Stimulated activated CD4-positive, alpha-beta T cell treated with anti-CD3 and anti-CD28 coated beads, Interleukin-15, amount 100 ng/mL, for 24 hours (primary cell): ENCODE measurements at places on chromosomes 12 and 14.

DNA sequence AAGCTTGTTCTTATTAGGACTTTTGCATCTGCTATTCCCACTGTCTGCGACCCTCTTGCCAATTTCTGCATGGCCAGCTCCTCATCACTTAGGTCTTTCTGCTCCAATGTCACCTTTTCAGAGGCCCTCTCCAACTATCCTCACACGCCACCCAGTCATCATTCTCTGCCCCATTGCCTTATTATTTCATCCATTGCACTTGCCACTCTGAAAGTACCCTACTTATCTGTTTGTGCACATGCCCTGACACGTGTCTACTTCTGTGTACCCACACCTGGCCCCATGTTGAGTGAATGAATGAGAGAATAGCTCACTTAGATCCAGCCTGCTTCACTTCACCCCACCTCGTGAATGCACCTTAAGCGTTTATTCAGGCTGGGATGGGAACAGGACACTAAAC, 218.7 kb upstream of the TBX3 start:
- no peak for DNase-seq

- no peak for DNase-seq
These were observed 12.0 kb downstream of the C12orf75 start for GRCh38 chr12:105342464-105342863.

DNA sequence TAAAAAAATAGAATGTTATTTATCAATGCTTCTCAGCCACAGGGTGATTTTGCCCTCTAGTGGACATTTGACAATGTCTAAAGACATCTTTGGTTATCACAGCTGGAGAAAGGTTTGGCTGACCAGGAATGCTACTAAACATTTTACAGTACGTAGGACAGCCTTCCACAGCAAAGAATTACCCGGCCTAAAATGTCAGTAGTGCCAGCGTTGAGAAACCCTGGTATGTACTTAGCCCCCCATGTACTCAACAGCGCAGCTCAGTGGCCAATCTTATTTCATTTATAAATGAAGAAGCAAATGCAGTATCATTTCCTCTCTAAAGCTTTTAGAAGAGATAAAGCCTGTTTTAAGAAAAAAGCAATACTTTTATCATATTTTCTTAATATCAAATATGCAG, 5.8 kb downstream of the MARK3 start:
- peak; percentile 41 for DNase-seq

DNA sequence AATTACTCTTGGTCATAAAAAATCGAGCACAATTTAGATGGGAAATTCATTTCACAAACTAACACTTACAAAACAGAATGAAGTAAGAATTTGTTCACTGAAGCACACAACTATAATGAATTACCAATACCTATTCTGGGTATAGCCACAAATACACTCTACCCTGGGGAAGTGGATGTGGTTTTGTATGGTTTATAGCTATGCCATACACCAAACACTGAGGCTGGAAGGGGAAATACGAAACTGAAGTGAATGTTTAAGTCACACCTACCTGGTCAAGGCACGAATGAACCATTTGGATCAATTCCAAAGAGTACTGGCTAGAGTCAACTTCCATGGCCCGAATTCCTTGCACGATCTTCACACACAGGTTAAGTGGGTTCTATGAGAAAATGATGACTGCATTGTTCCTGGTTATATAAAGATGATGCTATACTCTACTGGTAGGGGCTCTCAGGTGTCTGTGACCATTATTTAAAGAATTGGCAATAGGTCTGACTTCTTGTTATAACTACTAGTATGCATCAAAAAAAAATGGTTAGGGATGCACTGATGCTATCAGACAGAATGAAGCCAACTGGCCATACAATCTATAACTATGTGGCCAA, 12.8 kb downstream of the NEK9 start:
- DNase-seq, result no peak

GRCh38 chr12:104163631-104164030, 25.6 kb upstream of the NFYB start:
- DNase-seq, result no peak

DNA sequence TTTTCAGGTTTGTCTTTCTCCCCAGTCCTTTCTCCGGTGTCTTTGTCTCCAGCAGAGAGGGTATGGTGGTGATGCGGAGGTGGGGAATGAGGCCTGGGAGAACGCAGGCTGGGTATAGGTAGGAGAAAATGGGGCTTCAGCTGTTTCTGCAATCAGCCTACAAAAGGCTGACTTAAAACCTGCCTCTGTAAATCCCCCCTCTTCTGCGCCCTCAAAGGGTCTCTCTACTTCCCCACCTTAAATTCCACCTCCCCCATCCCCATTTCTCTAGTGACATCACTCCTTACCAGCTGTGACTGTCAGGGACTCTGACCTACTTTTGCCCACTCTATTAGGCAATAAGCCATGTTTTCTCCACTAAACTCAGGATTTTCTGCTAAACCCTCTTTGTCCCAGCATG, 8.1 kb upstream of the RIMKLB start:
- DNase-seq, result no peak

- peak; percentile 61 for DNase-seq
These were observed 232.1 kb downstream of the CACNA1C start for GRCh38 chr12:2284857-2285256.

GRCh38 chr14:55532645-55533344, 47.2 kb upstream of the KTN1 start:
- DNase-seq, result no peak

GRCh38 chr14:104520620-104521410, 58.7 kb upstream of the C14orf180 start:
- no peak for DNase-seq

DNA sequence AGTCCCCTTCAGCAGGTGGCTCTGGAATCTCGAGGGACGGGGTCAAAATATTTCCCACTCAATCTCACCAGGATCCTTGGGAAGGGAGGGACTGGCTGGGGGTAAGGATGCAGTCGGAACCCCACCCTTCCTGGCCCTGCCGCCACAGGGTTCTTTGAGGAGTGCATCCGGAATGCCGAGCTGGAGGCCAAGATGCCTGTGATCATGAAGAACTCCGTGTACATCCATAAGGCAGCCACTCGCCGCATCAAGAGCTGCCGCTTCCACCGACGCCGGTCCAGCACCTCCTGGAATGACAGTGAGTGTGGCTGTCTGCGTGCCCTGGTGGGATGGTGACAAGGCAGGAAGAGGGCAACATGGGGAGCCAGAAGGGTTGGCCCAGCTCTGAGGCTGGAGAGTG, 43.1 kb downstream of the PLEKHD1 start:
- no peak for DNase-seq

DNA sequence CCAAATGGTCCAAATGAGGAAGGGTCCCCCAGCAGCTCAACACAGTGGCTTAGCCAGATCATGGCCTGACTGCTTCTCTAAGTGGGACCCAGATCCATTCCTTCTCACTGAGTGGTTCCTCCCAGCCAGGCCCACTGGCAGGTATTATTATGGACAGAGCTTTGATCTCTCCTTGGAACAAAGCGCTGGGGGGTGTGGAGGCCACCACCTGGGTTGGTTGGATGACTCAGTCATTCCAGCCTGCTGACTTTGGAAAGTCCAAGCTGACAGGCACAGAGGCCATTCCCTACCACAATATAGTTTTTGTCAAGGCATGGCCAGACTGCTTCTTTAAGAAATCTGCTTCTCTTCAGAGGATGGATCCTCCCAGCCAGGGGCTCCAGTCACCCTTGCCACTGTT, 341.1 kb downstream of the BTG1 start:
- no peak for DNase-seq

DNA sequence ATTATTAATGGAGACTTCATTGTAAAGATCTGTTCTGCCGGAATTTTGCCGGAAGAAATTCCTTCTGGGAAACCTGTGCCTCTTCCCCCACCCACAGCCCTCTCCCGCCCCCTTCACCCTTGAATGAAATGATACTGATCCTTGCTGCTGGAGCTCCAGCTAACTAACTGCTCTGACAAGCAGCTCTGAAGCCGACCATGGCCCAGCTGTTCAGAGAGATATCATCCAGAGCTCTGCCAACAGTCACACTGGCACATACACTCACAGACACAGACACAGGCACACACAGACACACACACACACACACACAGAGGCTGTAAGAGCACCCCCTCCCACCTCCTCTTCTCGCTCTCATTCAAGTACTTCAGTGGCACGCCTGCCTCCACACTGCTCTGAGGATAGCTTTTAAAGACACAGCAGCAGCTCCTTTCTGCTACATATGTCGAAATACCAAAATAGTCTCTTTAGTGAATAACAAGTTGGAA, 88.6 kb downstream of the R3HDM2 start:
- DNase-seq, result no peak

DNA sequence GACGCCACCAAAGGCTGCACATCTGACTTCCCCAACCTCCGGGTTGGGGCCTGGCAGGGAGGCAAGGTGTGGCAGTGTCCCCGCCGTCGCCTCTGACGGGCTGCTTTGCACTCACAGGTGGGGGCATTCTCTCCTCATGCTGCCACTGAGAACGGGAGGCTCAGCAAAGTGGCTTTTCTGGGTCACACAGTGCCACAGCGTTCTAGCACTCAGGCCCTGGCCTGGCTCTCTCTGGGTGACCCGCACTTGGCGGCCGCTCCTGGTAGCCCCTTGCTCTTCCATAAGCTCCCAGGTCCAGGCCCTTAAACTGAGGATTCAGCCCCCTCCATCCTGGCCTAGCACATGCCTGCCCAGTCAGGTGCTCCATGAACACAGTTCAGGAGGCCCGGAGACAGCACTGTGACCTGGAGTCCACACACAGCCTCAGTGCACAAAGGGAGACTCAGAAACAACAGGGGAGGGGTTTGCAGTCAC, 25.2 kb downstream of the SERPINA1 start:
- no peak for DNase-seq

- no peak for DNase-seq
These were observed 56.7 kb downstream of the C14orf132 start for GRCh38 chr14:96095581-96096476.

GRCh38 chr14:24403294-24403998, 4.6 kb downstream of the NYNRIN start:
- no peak for DNase-seq

DNA sequence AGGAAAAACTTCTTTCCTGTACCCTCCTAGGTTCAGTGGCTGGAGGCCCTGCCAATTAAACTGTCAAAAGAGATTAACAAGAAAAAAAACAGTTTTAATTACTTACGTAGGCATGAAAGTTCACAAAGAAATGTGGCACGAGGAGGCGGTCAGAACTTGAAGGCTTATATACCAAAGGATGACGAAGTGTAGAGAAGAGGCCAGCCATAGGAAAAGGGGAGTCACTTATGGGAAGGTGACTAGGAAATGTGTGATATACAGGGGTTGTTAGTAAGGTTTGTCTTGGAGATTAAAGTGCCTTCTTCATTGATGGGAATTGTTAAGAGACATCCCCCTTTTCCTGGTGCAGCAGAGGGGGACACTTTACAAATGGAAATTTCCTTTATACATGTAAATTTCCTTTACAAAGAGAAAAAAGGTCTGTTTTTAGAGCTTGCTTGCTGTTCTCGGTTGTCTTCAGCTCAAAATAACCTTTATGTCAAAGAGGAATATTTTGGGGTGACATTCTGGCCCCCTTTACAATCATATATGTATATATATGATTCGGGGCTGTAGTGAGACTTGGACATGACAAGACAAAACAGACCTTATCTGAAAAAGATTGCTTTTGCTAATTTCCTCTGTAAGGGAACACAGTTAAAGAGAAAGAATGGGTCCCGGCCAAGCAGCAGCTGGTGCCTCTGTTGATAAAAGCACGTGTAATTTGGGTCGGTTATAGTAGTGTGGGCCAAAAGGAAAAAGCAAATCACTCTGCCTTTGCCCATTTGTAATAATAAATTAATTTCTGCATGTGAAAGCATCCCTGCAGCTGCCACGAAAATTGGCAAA, 38.6 kb downstream of the SYNE2 start:
- no peak for DNase-seq

DNA sequence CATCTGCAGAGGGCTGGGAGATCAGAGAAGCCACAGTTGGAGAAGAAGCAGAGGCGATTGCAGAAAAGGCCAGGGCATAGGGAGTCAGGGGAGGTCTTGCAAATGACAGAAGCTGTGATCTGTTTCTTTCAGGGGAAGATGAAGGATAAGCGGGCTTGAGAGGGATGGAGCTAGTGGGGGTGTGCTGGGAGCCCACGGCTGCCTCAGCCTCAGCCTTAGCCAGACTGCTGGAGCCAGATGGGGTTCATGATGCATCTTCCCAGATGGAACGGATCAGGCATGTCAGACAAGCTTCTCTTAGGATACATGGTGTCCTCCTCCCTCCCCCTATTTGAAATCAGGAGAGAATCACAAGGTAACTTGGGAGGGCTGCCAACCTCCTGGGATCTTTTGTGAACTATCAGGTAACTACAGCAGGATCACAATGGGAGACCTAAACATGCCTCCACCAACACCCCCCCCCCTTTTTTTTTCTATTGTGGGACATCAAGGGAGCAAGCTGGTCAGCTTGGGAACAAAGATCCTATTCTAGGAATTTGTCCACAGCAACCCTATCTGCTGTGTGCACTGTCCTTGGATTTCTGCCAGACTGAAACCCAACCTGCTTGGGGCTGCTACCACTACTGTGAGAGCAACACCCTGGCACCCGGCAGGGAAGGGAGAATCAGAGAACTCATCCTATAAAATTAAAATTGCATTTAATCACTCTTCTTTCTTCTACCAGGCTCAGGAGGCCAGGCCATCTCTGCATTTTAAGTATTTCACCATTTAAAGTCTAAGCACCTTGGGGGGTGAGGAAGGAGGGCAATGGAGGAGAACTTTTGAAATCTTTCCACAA, 10.7 kb upstream of the ATP2A2 start:
- DNase-seq, result no peak

GRCh38 chr14:65496178-65496993, 83.9 kb downstream of the FUT8 start:
- DNase-seq, result no peak

- no peak for DNase-seq
These were observed 6.2 kb upstream of the SLC41A2 start for GRCh38 chr12:104964167-104964855.

DNA sequence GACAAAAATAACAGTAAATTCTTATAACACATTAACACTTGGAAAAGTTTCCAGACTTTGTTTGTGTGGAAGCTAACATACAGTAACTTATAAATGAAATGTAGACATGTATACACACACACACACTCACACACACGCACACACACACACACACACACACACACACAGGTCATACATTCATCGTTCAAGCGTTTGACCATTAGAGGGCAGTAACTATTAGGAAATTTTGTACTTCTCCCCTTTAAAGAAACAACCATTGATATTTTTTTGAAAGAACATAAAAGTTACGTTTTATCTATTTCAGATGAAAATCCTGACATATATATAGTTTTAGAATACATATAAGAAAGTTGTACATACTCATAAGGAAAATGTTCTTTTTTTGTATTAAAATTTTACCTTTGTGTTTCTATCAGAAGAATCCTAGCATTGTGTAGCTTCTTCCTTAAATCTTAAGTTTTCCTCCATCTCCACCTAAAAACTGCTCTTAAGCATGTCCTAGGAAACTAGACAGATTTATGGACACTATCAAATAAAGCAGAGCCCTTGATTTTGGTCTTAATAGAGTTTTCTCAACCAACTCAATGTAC, 29.0 kb downstream of the PTPRQ start:
- DNase-seq, result no peak

GRCh38 chr12:127108360-127109215, 1158.4 kb upstream of the TMEM132C start:
- peak; percentile 59 for DNase-seq
